GDM1 (cell line): ENCODE measurements at places on chromosomes 5 and 9.
A peak's percentile ranks its signal among the peaks of the same experiment; 100 is the strongest.

- DNase-seq: no peak
Observed at GRCh38 chr5:127683008-127683407, 20.2 kb upstream of the CCDC192 start.

DNA sequence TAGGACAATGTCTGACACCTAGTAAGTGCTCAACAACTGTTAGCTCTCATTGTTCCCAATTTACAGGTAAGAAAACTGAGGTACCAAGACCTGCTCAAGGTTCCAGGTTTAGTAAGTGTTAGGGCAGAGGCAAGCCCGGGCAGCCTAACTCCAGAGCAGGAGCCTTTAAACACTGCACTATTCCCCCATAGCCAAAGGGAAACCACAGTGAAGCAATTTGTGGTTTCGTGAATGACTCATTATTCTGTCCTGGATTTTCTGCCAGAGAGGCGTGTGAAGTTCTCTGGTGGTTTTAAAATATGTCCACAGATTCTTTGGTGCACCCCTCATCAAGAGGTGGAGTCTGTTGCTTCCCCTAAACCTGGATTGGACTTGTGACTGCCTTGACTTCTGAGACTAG is 1.0 kb upstream of the MCC start:
- peak; percentile 63 for DNase-seq

GRCh38 chr5:104539618-104540350 is 977.2 kb upstream of the NUDT12 start:
- no peak for DNase-seq

- no peak for DNase-seq
Observed at GRCh38 chr9:70442328-70442848, 27.9 kb upstream of the KLF9 start.

- DNase-seq: no peak
Observed at GRCh38 chr9:95270790-95271189, 46.7 kb downstream of the FANCC start.

DNA sequence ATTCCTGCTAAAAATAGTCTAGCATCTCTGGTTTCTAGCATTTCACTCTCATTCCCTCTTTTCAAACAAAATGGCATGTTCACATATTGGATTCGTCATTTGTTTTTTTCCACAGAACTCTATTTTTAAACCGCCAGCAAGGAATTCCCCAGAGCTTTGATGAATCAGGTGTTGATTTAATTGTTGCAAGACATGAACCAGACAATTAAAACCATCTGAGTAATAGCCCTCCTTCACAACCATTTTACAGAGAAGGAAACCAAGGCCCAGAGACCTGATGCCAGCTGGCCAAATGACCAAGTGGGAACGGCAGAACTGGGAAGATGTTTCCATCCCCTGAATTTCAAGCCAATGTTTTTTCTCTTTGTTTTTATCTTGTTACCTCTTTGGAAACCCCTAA is 167.0 kb downstream of the CAAP1 start:
- DNase-seq: no peak

- no peak for DNase-seq
Observed at GRCh38 chr9:33022303-33022702, 2.8 kb upstream of the DNAJA1 start.

DNA sequence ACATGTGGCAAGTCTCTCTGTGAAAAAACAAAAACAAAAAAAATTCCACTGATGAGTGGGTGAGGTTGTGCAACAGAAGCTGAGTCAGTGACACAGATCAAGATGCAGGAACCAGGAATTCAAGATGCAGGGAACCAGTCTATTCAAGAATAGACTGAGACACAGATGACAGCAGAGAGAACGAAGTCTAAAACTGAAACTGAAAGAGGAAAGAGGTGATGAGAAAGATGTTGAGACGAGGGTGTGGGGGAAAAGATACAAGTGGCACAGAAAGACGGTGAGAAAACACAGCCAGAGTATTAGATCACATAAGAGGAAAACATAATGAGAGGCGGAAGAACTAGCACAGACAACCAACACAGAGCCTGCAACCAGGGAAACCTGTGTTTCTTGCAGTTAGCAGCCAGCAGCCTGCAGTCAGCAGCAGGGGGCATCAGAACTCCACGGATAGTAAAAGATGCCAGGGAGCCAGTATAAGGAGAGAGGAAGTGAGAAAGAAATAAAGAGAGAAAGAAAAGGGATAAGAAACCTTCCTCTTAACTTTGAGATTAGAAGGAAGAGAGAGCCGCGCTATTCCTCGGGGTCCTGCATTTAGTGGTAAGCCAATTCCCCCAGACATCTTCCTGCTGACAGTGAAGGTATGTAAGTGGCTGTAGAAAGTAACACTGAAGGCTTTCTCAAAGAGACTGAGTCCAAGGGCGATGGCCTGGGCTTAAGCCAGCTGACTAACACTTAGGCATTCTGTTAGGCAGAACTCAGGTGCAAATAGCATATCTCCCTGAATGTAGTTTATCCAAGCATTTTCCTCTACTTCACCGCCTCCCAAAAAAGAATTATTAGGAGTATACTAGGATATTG is 79.0 kb downstream of the TLR4 start:
- peak; percentile 29 for DNase-seq

DNA sequence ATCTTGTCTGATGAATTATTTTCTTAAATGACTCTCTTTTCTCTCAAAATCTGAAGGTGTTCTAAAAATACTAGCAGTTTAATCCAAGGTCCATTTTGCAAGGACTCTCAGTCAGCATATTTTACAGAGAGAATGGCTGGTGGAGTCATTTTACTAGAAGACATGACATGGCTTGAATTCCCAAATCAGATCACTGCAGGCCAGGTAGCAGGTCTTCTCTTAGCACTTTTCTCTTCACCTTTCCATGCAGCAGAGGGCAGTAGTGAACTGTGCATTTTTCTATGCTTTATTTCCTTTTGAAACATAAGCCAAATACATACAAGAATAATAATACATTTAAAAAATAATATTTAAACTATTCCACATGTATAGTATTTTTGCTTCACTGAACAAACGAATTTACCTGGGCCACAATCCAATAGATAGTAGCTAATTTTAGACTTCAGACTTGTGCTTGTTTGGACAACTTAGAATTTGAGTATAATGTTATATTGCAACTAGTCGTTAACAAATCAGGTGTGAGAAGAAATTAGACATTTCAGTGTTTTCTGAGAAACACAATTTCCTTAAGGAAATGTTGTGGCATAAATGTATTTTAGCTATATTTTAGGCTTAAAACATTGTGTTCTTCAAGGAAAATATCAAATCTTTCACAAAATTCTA is 289.4 kb upstream of the DAB2 start:
- no peak for DNase-seq

GRCh38 chr9:90035471-90035870 is 430.7 kb downstream of the GADD45G start:
- no peak for DNase-seq

- no peak for DNase-seq
Observed at GRCh38 chr5:132227235-132227484, 493 bp downstream of the P4HA2 start.

- no peak for DNase-seq
Observed at GRCh38 chr5:73917433-73917832, 291.4 kb downstream of the ARHGEF28 start.

DNA sequence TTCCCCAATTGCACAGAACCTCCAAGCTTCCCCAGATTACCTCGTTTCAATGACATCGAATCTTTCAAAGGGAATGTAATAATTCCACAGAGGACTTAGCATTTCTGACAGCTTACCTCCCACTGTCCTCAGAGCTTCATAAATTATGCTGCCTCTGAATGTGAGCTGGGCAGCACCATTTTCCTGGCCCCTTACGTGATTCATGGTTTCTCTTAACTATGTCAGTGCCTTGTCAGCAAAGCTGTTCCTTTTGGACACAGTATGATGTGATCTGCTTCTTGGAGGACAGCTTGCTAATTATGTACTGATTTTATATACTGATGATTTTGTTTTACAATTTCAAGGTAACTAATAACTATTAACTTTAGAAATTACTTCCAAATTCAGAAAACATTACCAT is 27.7 kb upstream of the SSBP2 start:
- DNase-seq: no peak

DNA sequence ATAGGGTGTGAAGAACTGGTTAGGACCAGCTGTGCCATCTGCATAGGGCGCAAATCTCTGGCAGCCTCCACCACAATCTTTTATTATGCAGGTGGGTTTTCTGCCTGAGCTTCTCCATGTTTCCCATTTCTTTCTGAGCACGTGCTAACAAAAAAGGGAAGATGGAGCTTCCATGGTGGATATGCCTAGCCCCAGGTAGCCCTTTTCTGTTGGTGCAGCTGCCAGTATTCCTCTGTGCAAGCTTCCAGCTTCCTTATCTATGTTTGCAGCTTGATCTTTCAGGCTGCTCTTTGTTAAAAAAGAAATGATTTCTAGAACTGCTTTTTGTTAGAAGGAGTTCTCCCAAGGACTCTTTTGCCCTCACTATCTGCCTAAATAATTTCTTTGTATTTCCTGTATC is 95.0 kb upstream of the EPB41L4A start:
- no peak for DNase-seq

- DNase-seq: no peak
Observed at GRCh38 chr5:43270645-43271044, 42.6 kb downstream of the HMGCS1 start.

DNA sequence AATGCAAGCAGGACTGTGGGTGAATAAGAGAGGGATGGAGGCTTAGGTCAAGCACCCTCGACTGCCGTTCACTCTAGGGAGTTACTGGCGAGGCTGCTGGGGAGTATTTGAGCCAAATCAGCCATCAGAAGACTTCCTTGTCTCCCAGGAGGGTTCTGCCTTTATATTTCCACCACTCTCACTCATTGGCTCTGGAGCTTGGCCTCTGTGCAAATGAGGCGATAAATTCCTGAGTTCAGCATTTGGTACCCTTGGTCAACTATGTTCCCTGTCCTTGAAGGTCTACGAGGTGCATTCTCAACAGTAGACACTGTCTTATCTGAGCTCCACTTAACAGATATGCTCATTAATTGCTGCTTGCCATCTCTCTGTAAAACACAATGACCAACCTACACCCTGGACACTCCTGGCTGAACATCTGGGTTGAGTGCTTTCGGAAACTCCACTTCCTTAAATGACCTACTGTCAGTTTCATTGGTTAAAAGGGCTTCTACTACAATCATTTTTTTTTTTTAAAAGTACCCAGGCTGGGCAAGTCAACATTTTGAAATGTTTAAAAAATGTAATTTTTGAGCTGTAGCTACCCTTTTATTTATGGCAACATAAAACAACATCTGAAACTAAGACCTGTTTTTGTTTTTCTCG is 153.2 kb downstream of the NTRK2 start:
- no peak for DNase-seq

DNA sequence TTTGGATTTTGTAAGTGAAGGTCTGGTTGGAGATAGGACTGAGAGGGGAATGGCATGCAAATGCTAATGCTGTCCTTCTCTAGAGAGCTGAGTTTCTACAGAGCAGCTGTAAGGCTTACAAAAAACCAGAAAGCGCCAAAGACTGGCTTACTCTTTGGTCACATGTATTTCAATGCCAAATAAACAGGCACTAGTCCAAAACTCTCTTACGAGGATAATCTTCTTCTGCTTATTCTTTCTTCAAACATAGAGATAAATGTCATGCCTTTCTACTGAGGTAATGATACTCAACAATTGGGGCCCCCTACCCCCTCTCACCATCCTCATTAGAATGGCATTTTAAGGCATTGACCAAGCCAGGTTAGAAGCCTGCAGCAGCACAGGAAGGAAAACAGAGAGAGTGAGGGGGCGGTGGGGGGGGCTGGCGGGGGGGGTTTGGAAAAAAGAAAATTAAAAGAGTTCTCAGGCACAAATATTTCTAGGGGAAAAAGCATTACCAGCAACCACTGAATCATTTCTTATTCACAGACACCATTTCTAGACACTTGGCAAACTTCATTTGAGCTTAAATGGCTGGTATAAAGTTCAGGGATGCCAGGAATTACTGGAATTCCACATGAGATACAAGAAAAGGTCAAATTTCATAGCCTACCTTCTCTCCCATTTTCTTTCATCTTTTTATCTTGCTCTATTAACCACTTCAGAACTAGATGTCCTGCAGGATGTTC is 34.0 kb downstream of the PUM3 start:
- no peak for DNase-seq

DNA sequence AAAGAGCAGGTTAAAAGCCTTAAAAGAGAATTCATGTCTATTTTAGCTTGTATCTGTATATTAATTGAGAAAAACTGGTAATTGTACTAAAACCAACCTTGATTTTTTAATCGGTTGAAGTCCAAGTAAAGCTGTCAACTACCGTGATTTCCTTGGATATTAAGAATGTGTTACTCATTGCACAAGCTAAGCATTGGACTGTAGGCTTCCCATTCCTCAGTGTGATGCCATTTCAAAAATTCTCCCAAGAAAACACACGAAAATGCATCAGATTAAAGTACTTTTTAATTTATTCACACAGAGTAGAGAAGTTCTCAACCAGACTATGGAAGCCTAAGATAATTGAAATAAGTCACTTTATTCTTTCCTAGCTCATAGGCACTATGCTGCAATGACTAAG is 761.4 kb upstream of the TYRP1 start:
- no peak for DNase-seq

- no peak for DNase-seq
Observed at GRCh38 chr9:80763536-80763935, 925.8 kb downstream of the TLE1 start.

DNA sequence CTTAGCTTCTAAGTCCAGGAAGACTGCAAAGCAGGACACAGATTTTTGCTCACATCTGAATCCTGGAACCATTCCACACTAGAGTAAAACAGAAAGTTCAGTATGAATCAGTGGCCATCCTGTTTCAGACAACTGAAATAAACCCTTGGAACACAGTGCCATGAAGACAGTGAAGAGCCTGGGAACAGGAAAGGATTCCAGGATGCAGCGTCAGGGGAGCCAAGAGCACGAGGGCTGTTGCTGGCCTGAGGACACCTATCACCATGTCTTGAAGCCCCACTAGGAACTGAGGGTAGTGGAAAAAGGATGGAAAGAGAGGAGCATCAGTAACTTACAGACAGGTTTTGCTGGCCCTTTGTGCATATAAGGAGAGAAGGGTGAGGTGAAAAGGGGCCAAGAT is 115.3 kb upstream of the FSTL4 start:
- no peak for DNase-seq

GRCh38 chr5:163963881-163964280 is 458.5 kb downstream of the MAT2B start:
- no peak for DNase-seq

DNA sequence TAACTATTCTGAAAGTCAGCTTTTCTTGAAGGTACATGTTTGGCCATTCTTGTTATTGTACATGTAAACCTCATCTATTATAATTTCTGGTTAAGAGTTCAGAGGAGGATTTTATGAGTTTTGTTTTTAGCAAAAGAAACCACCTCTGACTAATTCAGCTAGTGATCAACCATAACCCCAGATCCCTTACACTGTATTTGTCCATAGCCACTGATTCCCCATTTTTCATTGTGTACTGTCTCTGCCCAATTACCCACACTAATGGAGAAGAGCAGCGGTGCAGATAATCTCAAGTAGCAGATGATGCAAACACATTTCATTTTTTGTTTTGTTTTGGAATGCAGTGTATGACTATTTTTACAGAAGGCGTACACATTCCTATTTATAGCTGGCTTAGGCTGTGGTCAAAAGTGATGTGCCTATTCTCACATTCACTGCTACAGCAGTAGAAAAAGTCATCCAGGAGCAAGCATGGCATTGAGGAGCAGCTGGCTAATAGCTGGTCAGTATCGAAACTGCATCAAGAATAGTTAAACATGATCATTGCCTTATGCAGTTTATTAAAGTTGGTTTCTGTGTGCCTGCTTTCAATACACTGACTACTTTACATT is 988.3 kb downstream of the DTWD2 start:
- DNase-seq: no peak

GRCh38 chr5:110547495-110547894 is 179.0 kb downstream of the TMEM232 start:
- no peak for DNase-seq
